ENCODE measurements at places on chromosomes 5 and 9.

GRCh38 chr5:153489611-153490010 lies 859 bp upstream of the GRIA1 start:
- DNase-seq = peak; percentile 44

- DNase-seq = peak; percentile 73
These were observed 105.6 kb upstream of the TXNDC8 start for GRCh38 chr9:110443146-110443865.

GRCh38 chr9:105339849-105340248 lies 95.4 kb downstream of the SLC44A1 start:
- DNase-seq = no peak

DNA sequence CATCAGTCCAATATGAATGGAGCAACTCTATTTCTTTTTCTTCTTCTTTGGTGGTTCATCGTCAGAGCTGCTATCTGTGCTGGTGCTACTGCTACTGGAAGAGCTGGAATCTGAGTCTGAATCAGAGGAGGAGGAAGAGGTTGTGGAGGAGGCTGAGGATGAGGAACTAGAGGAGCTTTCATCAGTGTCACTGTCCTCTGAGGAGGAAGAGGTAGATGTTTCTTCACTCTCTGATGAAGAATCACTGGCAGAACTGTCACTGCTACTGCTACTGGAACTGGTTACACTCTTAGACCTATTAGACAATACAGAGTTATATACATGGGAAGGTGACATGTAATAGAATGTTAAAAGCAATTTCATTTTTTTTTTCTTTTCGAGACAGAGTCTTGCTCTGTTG lies 27.8 kb downstream of the ZCCHC10 start:
- no peak for DNase-seq

DNA sequence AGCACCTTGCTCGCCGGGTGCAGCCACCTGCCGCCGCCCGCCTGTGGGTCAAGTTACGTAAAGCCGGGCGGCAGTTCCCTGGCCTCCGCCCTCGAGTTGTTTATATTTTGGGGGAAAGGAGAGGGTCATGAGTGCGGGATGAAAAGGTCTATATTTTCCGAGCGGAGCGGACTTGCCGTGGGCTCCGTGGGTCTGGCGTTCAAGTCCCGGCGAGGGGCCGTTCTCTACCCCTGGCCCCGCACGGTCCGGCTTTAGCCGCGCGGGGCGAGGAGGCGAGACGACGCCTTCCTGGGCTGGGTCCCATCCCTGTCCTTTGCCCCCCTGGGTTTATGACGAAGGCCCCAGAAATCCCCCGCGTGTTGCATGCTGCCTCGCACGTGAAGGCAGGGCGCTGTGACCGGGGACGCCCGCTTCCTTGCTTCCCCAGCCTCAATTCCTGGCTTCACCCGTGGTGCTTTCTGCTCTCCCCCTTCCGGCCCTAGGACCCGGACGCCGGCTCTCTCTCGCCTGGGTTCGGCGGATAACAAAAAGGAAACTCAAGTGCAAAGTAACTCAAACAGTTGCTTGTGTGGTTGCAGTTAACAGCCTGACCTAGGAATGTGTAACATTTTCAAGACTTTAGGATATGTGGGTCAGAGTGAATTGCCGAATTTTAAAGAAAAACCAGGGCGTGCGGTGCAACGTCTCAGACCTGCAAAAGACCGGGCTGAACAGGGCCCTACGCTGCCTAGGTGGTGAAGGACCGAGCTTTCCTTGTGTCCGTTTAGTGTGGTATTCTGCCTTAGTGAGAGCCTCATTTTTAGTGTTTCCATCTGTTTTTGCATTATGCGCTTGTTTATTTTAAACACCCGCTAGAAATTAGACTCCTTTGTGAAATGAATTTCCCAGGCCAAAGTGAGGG lies 810 bp downstream of the VPS13A start:
- no peak for DNase-seq

DNA sequence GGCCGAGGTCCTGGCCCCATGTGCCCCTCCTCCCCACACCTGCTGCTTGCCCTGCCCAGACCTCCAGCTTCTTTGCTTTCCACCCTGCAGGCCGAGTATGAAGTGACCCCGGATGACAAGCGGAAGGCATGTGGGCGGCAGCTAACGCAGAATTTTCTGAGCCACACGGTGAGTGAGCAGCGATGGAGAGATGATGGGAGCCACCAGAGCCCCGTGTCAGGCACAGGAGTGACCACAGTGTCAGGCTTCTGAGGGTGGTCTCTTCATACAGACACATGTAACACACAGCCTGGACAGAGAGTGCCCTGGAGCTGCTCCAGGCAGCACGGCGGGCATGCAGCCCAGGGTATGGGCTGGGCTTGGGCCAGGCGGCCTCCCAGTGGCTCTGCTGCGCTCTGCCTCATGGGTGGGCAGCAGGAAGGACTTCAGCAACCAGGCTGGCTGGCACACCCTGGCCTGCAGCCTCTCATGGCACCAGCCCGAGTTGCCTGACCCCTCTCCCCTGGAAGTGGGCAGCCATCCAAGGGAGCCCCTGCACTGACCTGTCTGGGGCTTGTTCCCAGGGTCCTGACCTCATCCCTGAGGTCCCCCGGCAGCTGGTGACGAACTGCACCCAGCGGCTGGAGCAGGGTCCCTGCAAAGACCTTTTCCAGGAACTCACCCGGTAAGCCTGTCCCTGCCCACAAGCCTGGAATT lies 5.8 kb downstream of the GRK6 start:
- no peak for DNase-seq

GRCh38 chr9:76403352-76403751 lies 9.1 kb upstream of the RFK start:
- peak; percentile 66 for DNase-seq

GRCh38 chr9:134957165-134957944 lies 39.6 kb upstream of the FCN1 start:
- no peak for DNase-seq

- DNase-seq = no peak
These were observed 4.1 kb downstream of the RABEPK start for GRCh38 chr9:125204477-125204876.

All from fibroblast of skin of left quadriceps (primary cell).